ENCODE measurements at places on chromosomes 12 and 14.

DNA sequence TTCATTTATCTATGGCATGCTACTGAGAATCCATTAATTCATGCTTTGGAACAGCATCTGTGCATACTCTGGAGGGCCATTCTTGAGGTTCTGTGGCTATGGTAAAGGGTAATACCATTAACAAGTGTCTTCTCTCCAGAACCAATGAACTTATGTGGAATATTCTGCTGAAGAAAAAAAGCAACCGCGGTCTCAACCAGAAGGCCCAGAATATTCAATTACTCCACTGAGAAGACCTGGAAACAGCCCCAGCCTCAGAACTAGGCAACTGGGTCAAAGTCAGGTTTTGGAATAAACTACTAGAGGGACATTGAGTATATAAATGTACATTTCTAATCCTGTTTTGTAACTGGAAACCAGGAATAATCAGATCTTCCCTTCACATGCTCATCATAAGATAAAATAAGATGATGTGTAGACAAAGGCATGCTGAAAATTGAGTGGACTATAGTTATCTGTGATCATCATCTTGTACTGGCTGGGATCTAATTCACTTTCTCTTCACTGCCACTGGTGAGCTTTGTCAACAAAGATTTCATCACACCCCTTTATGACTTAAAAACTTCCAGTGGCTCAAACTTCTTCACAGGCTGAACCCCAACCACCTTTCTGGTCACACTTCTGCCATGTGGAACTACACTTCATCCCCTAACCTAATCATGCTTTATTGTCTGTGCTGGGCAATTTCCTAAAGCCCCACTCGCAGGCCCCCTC lies 6.0 kb downstream of the SPTB start:
- DNase-seq: no peak

DNA sequence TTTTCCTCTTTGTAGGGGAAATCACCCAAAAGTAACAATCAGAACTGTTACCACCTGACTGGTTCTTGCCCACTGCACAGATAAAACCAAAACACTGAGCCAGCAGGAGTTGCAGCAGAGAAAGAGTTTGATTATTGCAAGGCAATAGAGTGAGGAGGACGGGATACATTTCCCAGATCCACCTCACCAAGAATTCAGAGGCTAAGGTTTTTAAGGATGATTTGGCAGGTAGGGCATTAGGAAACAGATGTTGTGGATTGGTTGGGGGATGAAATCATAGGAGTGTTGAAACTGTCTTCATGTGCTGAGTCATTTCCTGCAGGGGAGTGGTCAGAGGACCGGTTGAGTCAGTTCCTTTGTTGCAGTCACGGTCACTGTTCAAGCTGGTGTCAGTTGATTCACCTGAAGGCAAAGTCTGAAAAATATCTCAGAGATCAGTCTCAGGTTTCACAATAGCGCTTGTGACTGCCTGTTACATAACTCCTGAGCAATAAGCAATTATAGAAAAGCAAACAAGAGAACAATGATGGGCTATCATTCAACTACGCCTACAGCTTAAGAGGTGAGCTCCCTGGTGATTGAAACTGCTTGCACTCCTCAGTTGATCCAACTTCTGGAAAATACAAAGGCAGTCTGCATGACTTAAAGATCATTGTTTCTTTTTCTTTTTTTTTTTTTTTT lies 20.3 kb upstream of the AMN1 start:
- DNase-seq: peak; percentile 39

GRCh38 chr14:32507029-32507984 lies 178.2 kb downstream of the AKAP6 start:
- DNase-seq: no peak

- DNase-seq: no peak
These were observed 209.7 kb downstream of the BCAT1 start for GRCh38 chr12:24739106-24739779.

DNA sequence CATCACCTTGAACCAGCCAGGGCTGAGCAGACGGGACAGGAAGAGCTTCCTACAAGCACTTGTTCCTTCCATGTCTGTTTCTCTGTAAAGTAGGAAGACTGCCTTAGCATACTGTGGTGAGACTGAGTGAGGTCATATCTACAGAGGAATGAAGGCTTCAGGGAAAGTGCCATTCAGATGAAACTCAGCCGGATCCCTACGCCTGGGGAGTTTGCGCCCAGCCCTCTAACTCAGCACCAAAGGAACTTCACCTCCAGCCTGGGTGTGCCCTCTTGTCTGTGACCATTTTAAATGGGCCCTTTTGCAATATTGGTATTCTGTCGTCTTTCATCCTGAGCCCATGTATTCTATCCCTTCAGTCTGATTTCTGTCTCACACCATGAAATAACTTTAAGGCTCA lies 175.6 kb upstream of the FKBP4 start:
- no peak for DNase-seq

- no peak for DNase-seq
These were observed 356 bp downstream of the OR4Q2 start for GRCh38 chr14:20002319-20002718.

DNA sequence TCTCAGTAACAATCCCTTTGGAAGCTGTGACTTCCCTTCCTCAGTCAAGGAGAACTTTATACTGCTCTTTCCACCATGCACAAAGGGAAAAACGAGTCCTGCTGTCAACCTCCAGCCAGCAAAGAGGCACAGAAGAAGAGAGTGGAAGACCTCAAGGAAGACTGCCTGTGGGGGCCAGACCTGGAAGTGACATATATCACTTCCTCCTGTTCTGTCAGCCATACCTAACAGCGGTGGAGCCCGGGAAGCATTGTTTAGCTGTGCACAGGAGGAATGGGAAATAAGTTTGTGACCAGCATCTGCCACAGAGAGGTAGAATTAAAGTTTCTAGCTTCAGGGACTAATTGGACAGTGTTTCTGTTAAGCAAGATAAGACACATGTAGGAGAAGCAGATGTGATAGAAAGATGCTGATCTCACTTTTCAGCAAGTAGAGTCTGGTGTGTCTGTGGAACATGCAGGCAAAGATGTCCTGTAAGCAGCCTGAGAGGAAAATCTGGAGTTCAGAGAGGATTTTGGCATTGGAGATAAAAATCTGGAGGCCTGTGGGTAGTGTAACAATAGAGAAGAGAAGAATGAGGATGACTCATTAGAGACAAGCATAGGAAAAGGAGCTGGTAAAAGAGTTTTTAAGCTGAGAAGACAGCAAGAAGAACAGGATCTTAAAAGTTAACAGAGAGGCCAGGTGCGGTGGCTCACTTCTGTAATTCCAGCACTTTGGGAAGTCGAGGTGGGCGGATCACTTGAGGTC lies 141.6 kb upstream of the CPSF6 start:
- DNase-seq: no peak

- DNase-seq: no peak
These were observed 63.3 kb downstream of the BMP4 start for GRCh38 chr14:53893374-53893773.

DNA sequence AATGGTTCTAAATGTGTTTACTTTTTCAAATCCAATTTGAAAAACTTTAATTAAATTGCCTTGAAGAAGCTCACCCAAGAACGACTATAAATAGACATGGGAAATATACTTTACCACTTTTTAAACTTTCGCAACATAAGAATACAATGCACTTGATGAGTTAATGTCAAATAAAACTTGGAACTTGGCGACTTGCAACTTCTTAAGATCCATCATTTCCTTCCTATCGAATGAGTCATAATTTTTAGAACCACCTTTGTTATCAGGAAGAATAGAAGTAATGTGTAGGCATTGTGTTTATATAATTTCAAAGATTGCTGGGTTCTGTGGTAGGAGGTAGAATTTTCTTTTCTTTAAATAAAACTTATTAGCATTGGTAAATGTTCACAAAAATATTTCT lies 1417.4 kb upstream of the FLRT2 start:
- no peak for DNase-seq

GRCh38 chr12:65856521-65856920 lies 32.2 kb downstream of the HMGA2 start:
- DNase-seq: no peak

GRCh38 chr12:53289891-53290290 lies 5.5 kb upstream of the PFDN5 start:
- DNase-seq: no peak

- no peak for DNase-seq
These were observed 68.1 kb downstream of the FSCB start for GRCh38 chr14:44438936-44439335.

- DNase-seq: no peak
These were observed 100.8 kb downstream of the PPM1A start for GRCh38 chr14:60349663-60350365.

DNA sequence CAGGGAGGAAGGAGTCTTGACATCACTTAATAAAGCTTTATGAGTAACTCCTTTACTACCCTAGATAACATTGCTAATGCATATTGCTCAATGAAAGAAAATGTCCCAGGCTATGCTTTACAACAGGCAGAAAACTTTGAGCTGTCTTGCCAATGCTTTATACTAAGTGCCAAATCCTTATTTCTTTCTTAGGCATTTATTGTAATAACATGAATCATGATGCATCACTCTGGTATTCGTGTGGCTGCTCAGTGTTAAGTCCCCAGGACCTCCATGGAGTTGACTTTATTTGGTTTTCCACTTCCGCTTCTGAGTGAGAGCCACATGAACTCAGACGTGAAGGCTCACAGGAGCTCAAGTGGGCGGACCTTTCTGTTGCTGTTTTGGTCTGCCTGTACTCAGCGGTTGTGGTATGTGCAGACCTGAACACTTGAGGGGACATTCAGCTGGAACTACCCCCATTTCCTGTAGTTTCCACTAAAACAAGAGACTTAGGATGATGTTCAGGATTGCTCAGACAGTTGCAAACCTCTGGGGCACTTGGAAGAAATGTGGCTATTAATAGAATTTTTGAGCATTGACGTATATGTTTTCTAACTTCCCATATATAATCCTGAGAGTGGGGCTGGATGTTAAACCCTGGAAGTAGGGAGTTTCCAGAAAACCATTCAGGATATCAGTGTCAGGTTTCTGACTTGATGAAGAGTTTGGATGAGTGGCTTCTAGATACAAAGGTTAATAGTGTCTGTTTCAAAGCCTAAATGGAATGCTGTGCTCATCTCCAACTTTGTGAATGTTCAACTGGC lies 258.6 kb downstream of the MSRB3 start:
- DNase-seq: no peak

DNA sequence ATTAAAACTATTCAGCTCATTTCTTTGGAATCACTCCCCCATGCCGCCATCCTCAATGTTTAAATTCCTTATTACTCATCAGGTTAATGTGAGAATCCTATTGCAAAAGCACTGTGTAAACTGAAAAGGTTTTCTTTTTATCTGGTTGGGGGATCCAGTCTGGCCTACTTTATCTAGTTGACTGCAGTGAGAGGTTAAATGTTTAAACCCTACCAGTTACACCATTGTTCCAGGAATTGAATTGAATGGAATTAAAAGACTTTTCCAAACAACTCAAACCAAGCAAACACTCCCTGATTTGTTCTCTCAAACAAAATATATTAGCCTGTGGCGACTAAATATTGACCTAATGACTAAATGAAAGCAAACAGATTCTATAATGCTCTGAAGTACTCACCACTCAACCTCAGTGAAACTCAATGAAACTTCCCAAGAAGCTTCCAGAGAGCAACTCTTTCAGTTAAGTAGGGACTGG lies 100.5 kb downstream of the VEZT start:
- no peak for DNase-seq

DNA sequence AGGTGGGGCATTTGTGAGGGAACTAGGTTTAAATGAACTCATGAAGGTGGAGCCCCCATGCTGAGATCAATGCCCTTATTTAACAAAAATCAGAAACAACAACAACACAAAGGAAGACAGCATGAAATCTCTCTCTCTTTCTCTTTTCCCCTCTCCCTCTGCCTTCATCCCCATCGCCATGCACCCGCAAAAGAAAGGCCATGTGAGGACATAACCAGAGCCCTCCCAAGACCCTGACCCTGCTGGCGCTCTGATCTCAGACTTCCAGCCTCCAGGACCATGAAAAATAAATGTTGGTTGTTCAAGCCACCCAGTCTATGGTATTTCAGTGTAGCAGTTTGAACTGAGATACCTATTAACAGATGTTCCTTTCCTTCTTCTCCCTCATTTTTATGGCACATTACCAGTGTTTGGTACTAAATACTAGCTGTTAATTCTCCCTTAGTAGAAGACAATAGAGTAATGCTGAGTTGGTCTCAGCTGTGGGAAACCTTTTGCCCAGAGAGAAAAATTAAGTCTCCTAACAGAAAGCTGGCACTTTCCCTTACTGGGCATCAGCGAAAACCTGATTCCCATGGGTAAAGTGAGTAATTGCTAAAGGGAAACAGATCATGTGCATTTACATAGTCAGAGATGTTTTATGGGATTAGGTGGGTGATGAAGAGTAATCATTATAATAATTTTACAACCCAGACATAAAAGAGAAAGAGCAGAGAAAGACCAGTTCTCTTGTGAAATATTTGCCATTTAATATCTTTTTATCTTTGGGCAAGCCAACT lies 264.0 kb upstream of the PLEKHG7 start:
- DNase-seq: no peak

DNA sequence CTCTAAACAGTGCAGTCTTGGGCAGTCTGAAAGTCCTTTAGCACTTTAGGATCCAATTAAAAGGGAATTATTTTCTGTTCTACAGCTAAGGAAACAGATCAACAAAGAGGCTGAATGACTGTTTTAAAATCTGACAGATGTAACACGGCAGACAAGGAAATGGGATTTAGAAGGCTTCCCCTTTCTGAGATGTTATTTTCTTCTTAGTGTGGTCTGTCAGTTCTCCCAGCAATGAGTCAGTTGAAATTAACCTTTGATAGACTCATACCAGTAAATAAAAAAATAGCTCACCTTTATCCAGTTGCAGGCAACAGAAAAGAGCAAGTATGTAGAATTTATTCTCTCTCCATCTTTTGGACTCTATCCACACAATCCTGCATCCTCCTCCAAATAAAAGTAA lies 98.1 kb downstream of the NEDD1 start:
- DNase-seq: no peak

DNA sequence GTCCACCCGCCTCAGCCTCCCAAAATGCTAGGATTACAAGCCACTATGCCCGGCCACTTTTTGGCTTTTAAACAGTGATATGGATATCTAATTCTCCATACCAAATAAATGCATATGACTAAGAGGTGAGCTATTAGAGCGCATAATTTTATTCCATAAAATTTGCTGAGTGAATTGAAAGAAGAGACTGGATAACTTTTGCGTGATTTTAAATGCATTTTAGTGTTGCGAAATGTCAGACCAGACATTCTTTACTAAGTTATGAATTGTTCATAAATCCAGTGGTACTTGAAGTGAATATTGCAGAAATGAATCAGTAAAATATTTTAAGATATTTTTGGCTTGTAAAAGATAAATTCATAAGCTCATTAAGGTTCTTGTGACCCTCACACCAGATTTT lies 50.9 kb upstream of the DIP2B start:
- no peak for DNase-seq

GRCh38 chr12:96241431-96241830 lies 47.3 kb downstream of the ELK3 start:
- no peak for DNase-seq

GRCh38 chr12:3959799-3960560 lies 86.8 kb upstream of the PARP11 start:
- no peak for DNase-seq

Data from activated T-helper 1 cell treated with anti-CD3 and anti-CD28 coated beads, Interleukin-2, amount 50 U/mL, for 16 hours (primary cell).